ENCODE measurements at places on chromosomes 1 and 21.

- no peak for DNase-seq
Observed at GRCh38 chr1:54263601-54264226, 63.7 kb downstream of the MRPL37 start.

DNA sequence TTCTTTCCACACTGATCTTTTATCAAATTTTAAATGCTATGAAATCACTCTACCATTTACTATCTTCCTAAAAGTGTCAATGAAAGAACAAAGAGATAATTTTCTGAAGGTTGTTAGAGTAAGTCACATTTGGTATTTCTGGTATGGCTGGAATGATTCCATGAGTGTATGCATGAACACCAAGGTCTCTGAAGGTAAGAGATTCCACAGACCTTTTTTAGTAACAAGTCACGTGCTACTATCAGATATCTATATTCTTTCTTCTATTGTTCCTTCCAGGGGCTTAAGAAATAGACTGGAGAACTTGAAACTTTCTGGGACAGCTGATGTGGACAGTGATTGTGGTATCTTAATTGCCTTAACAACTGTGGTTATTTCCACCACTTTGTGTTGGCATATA, 265.0 kb downstream of the SDCCAG8 start:
- no peak for DNase-seq

- DNase-seq, result no peak
Observed at GRCh38 chr1:223084464-223084866, 58.6 kb downstream of the TLR5 start.

DNA sequence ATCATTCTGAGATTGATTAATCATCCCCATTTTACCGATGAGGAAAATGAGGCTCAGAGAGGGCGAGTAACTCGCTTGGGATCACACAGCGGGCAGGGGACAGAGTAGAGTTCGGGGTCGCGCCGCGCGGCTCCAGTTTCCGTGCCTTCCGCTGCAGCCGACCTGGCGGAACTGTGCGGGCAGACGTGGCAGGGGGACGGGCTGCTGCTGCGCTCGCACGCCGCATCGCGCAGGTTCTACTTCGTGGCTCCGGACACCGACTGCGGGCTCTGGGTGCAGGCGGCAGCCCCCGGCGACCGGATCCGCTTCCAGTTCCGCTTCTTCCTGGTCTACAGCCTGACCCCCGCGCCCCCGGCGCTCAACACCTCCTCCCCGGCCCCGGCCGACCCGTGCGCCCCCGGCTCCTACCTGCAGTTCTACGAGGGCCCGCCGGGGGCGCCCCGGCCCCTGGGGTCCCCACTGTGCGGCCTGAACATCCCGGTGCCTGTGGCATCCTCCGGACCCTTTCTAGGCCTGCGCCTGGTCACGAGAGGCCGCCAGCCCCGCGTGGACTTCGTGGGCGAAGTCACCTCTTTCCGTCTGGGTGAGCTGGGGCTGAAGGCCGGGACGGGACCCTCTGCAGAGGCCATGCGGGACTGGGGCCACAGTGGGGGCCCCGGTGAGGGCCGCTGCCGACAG, 2.3 kb downstream of the LDLRAD2 start:
- no peak for DNase-seq

GRCh38 chr21:15022608-15023261, 42.1 kb downstream of the NRIP1 start:
- no peak for DNase-seq

- no peak for DNase-seq
Observed at GRCh38 chr1:94083681-94084080, 37.3 kb downstream of the ABCA4 start.

DNA sequence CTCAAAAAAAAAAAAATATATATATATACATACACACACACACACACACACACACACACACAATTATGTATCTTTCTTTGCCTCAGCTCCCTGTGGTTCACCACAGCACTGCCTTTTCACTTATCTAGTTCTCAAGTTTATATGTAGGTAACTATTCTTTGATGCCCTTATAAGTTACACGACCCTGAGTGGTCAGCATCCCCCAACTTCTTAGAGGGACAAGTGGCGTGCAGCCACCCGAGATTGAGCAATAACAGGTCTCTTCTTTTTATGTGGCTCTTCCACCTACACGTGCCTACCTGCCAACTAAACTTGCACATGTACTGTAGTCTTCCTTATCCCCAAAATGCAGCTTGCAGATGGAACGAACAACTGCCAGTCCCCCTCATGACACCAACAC, 120.8 kb downstream of the GABPA start:
- no peak for DNase-seq
